GM12878 (cell line): ENCODE measurements at places on chromosomes 16 and 17. TPM values are rescaled to one million over a fixed set of nuclear protein-coding genes. Genes with fewer than 3 reads are reported as not detected.

DNA sequence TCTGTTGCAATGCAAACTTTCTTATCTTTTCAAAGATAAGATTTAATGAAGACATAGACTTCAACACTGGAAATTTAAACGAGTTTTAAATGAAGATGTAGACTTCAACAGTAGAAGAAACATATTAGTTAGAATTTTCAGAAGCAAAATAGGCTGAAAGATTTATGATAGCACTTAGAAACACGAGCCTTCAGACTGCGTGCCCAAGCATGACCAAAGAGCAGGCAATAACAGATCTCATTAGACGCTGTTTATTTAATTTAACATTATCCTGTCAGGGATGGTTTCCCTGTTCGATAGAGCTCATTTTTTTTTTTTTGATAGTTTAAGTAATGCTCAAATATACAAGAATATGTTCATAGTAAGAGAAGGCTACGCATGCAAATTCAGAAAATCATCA lies 604.7 kb upstream of the SOX9 start:
- no peaks in the 10 kb centered on the region for H3K36me3 ChIP-seq
- H3K4me3 ChIP-seq, result no peak overlapping the region
- DNase-seq, result no peak

The SCGB1C2 gene
- total RNA-seq, result not detected in 2 replicates

The KRT39 gene
- not detected in 2 replicates for total RNA-seq

DNA sequence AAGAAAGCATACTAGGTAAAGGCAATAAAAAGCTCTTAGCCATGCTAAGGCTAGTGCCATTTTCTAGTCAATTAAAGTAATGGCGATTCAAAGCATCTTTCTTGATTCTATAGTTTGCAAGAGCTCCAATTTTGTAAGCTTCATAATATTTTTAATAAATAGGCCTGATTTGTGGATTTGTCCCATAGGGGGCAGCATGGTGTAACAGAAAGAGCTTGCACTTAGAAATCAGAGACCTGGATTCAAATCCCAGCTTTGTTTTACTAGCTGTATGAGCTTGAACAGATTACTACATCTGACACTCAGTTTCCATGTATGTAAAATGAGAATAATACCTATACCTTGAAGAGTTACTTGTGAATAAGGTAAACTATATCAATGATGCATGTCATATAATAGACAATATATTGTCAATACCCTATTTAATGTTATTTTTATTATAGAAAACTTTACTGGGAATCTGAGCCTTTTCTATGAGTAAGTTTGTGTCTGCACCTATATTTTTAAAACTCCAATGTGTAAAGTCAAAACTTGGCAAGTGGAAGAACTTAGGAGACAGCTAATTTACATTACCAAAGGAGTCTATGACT lies 93.6 kb upstream of the NOG start:
- H3K4me1 ChIP-seq, result no peaks in the 10 kb centered on the region
- H3K36me3 ChIP-seq, result no peaks in the 10 kb centered on the region
- no peak overlapping the region for H3K4me3 ChIP-seq
- no peak overlapping the region for H3K27ac ChIP-seq

- no peak overlapping the region for H3K27ac ChIP-seq
- no peak for DNase-seq
- peaks cover 3% of the 10 kb centered on the region for H3K27me3 ChIP-seq
- no peaks in the 10 kb centered on the region for H3K36me3 ChIP-seq
- no peaks in the 10 kb centered on the region for H3K4me1 ChIP-seq
These were observed 15.4 kb upstream of the NDEL1 start for GRCh38 chr17:8420041-8420934.

- H3K4me1 ChIP-seq, result peaks cover 16% of the 10 kb centered on the region
- H3K27me3 ChIP-seq, result no peaks in the 10 kb centered on the region
- no peak overlapping the region for H3K27ac ChIP-seq
- no peaks in the 10 kb centered on the region for H3K36me3 ChIP-seq
These were observed 55.3 kb downstream of the PIGL start for GRCh38 chr17:16272111-16272840.
